ENCODE measurements at places on chromosomes 5 and 9. TPM values are rescaled to one million over a fixed set of nuclear protein-coding genes. Genes with fewer than 3 reads are reported as not detected.

The OR1J2 gene
- total RNA-seq = not detected

The KIF12 gene
- total RNA-seq = 0.87 TPM

The MINAR2 gene
- not detected for total RNA-seq

The AK8 gene
- total RNA-seq = 0.39 TPM
